Stimulated activated CD8-positive, alpha-beta memory T cell treated with anti-CD3 and anti-CD28 coated beads, Interleukin-7, amount 100 ng/mL, for 1 hour (primary cell): ENCODE measurements at places on chromosomes 6 and 20.

DNA sequence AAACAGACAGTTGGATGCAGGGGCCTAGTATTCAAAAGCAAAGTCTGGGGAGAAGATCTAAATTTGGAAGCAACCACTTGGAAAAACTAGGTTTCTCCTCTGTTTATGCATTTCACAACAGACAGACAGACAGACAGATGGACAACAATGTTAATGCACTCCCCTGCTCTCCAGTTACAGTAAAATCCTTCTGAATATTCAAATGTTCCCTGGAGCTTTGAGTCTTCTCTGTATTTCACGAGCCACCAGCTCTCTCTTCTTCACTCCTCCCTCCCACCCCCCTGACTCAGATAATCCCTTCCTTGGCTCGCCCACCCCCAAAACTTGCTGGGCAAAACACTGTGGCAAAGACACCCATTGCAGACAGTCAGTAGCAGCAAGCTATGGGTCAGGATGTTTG is 129.3 kb upstream of the TOP1 start:
- no peak for DNase-seq

DNA sequence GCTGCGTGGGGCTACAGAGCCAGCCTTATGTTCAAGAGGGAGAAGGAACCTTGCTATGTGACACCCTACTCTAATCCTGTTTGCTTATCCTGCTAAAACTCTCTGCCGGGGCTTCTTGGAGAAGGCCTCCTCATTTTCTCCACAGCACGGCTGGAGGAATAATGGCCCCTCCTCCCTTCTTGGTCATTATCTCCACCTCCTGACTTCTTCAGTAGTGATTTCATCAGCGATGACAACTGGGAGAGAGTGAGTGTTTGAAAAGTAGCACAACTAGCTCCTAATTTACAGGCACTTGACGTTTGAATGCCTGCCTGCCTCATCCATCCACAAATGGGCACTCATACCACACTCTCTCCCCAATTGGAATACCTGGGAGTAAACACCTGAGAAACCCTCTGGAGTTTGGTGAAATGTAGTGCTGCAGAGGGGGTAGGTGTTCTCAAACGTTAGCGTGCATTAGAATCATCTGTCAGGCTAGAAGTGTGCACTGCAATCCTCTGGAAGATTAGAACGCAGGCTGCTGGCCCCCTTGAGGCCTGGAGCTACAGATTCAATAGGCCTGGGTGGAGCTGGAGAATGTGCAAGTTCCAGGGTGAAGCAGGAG is 148.5 kb downstream of the FOXC1 start:
- DNase-seq: no peak

DNA sequence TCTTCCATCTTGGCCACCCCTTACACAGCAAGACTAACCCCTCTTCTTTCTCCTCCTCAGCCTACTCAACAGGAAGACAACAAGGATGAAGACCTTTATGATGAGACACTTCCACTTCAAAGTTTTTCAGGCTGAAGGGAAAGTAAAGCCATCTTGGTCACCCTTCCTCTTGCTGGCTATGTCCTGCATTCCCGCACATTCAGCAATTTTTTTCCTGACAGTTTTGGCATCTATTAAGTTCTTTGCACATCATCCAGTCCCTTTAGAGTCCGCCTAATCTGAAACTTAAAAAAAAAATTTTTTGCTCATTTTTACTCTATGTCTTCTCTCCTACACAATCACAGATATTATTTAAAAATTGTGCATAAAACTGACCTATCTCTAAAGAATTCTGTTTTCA is 493.4 kb downstream of the LMBRD1 start:
- DNase-seq: no peak

- no peak for DNase-seq
These were observed 169.1 kb downstream of the NKAIN2 start for GRCh38 chr6:123972600-123973294.

GRCh38 chr20:21046413-21047070 is 59.6 kb downstream of the LINC00237 start:
- no peak for DNase-seq

DNA sequence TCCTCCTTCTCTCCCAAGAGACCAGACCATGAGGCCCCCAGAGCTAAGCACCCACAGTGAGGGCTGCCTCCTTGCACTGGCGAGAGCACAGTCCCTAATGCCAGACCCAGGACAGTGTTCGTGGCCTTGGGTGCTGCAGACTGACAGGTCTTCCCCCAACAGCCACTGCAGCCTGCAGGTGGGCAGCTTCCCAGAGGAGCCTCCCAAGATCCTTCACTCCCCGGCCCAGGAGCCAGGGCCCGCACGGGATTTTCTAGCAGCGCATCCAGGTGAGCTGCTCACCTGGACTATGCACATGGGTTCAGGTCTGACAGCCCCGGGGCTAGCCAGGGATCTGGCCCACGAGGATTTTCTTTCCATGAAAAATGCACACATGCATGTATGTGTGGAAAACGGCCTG is 41.7 kb downstream of the SUMO4 start:
- no peak for DNase-seq

- no peak for DNase-seq
These were observed 29.1 kb downstream of the RREB1 start for GRCh38 chr6:7136859-7137334.

DNA sequence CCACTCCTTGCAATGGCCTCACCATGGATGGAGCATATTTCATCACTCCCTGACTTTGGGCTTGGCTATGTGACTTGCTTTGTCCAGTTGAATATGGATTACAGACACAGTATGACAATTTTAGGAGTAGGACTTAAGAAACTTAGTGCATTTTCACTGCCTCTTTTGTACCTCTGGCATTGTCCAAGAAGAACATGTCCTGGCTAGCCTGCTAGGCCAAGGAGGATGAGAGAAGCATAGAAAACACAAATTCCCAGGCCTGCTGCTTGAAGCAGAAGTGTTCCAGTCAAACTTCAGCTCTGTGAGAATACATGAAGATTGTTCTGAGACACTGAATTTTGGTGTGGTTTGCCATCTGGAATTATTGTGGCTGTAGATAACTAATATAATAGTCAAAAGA is 3.1 kb upstream of the MCHR2 start:
- no peak for DNase-seq

GRCh38 chr6:154473324-154473723 is 37.2 kb downstream of the CNKSR3 start:
- DNase-seq: no peak

GRCh38 chr6:125807293-125807692 is 16.5 kb downstream of the NCOA7 start:
- DNase-seq: no peak

DNA sequence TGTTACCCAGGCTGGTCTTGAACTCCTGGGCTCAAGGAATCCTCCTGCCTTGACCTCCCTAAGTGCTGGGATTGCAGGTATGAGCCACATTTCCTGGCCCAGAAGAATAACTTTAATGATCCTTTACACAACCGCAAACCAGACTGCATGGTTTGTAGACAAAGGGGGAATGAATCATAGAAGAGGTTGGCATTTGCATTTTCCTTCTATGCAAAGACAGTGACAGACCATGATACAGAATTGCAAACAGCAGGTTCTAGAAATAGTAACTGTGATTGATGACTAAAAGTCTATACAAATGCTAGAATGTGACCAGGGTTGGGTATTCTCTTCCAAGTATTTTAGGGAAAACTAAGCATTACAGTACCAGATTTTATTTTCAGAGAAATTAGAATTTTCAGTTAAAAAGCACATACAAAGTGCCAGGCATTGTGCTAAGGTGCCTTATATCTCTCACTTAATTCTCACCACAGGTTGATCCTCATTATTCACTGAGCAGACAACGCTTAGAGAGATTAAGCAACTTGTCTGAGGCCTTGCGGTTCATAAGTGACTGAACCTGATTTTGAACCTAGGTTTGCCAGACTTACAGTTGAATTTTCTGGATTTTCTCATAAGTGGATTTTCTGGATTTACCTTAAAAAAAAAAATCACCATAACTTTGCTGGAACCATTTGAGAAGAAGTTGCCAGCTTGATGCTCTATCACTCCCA is 146.6 kb downstream of the ZFAND3 start:
- no peak for DNase-seq

- DNase-seq: no peak
These were observed 20.1 kb downstream of the ECT2L start for GRCh38 chr6:138815797-138816528.

DNA sequence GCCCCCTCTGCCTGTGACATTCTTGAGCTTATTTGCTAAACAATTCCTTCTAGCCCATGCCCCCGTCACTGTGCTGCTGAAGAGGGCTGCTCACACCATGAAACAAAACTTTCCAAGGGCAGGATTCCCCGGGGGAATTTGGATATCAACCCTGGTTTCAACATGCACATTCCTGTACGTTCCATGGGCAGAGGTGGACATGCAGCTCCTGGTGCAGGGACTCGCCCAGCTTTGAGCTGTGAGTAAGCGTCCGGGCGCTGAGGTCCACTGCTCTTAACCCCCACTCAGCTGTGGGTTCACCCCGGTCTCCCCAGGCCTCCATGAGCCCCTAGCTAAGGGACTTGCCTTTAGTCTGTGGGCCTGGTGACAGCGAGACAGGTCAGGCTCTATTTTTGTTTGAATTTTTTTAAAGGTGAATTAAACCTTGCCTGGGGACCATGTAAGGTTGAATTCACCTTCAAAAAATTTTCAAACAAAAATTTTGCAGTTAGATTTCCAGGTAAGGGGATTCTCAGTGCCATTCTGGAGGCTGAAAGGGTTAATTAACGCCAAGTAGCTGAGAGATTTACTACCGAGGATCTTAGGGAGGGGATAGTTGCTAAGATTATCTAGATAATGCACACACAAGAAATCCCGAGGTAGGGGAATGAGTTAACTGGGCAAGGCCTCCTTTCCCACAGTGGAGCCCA is 70.3 kb upstream of the SLC22A23 start:
- DNase-seq: no peak

DNA sequence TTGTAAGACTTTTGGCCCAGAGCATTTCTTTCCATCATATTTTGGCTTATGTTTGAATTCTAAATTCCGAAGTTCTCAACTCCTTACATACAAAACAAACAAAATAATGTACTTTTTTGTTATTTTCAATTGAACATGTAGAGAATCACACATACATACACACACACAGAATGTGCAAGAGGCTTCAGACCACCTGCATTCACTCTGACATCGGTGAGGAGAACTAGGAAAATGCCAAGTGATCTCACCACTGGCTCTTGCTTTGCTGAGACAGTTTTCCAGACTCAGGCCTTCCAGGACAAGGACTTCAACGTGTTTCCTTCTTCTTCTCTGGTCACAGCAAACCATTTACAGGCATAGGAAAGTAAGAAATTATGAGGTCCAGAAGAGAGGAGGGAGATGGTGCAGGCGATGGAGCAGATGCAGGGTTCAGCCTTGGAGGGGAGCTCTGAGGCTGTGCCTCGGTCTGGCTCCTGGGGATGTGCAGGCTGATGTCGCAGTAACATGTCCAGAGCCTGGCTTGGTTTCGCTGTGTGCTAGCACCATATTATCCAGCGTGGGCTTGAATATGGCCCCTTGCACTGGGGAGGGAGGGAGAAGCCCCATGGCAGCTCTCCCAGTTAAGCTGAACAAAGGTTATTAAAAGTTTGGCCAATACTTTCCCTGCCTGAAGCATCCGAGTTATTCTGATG is 93.4 kb downstream of the DACT2 start:
- DNase-seq: no peak

- DNase-seq: no peak
These were observed 21.6 kb downstream of the DUSP22 start for GRCh38 chr6:313917-314316.

DNA sequence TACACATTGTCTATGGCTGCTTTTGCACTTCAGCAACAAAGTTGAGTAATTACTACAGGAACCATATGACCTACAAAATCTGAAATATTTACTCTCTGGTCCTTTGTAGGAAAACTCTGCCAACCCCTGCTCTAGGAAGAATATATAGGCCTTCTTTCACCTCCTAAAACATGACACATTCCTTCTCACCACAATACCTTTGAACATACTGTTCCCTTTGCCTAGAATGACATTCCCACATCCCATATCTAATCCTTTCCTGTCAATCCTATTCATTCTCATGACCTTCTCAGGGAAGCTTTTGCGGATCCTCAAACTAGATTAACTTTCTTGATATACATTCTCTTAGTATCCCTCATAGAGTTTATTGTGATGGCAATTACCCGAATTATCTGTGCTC is 18.0 kb upstream of the NCOA6 start:
- no peak for DNase-seq

GRCh38 chr6:27795697-27796494 is 116.3 kb downstream of the OR2B2 start:
- DNase-seq: no peak

DNA sequence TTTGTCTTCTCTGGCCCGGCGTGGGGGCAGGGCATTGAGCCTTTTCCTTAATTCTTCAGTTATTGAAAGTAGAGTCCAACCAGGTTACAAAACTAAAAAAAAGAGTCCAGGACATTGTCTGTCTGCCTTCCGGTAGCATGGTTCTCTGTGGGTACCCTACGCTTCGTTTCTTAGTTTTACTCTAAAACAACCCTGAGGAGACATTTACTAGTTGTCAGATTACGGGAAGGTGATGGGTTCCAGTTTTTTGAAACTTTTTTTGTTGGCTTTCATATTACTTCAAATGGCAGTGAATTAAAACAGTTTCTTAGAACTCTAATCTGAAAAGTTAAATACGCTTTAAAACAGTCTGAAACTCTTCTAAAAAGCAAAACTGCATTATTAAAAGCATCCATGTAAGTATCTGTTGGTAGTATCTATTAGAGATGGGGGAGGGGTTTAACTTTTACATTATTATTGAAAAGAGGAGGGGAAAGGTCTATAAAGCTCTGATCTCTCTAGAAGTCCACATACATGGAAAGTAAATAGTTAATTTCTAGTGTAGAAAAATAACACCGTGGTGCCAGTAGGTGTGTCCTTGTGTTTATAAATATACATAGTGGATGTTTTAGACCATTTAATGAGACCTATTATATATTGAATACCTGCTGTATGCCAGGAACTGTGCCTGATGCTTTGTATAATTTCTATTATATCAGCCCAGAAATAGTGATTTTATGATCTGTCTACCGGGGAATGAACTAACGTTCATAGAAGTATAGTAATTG is 2.2 kb downstream of the BICRAL start:
- DNase-seq: no peak

- DNase-seq: no peak
These were observed 21.6 kb upstream of the MTRF1L start for GRCh38 chr6:153023977-153024708.

- DNase-seq: peak; percentile 58
These were observed 33.4 kb upstream of the AAR2 start for GRCh38 chr20:36202891-36203338.

GRCh38 chr6:137927777-137928218 is 60.7 kb downstream of the TNFAIP3 start:
- peak; percentile 45 for DNase-seq
